CD4-positive, alpha-beta T cell treated with Interleukin-17A for 4 hours (primary cell): ENCODE measurements at places on chromosomes 1 and 21.

- DNase-seq, result no peak
Measured at GRCh38 chr21:32977216-32977615, 48.5 kb upstream of the OLIG2 start.

GRCh38 chr1:231216498-231216897 is 24.5 kb upstream of the GNPAT start:
- no peak for DNase-seq

DNA sequence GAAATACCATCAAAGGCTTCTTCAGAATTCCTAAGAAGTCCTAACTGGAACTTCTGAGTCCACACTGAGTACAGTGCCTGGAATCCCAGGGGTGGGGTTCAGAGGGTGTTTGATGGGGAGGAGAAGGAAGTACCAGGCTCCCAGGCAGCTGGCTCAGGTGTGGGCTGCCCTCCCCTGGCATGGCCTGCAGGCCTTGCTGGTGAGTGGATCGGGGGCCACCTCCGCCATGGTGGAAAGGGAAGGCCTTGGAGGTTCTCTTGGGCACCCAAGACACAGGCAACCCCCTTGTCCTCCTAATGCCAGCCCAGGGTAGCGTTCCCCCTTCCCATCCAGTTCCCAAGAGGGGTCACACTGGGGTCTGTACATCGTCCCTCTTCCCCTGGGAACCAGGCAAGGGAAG is 26.8 kb upstream of the TNFRSF1B start:
- DNase-seq, result no peak

- no peak for DNase-seq
Measured at GRCh38 chr1:205370780-205371179, 14.1 kb upstream of the KLHDC8A start.

DNA sequence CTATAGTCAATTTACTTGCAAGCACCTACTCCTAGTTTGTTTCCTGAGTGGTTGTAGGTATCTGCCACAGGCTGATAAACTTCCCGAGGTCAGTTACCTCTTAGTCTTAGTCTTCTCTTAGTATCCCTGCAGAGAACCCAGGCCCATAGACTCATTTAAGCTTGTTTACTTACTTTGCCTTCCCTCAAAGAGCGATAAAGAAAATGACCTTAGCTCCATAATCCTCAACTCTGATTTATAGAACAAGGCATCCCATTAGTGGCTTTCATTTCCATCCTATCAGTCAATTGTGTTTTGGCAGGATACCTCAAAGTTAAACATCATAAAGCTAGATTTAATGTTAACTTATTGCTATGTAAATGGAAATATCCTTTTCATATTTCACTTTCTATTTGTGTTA is 119.7 kb downstream of the UCHL5 start:
- no peak for DNase-seq

- DNase-seq, result no peak
Measured at GRCh38 chr1:25392841-25393240, 27.8 kb downstream of the RHCE start.

- DNase-seq, result peak; percentile 41
Measured at GRCh38 chr1:83999316-83999819, 436 bp upstream of the TTLL7 start.
